ENCODE measurements at places on chromosomes 16 and 17.

GRCh38 chr17:29870836-29871465 is 59.1 kb downstream of the SSH2 start:
- no peak for DNase-seq

DNA sequence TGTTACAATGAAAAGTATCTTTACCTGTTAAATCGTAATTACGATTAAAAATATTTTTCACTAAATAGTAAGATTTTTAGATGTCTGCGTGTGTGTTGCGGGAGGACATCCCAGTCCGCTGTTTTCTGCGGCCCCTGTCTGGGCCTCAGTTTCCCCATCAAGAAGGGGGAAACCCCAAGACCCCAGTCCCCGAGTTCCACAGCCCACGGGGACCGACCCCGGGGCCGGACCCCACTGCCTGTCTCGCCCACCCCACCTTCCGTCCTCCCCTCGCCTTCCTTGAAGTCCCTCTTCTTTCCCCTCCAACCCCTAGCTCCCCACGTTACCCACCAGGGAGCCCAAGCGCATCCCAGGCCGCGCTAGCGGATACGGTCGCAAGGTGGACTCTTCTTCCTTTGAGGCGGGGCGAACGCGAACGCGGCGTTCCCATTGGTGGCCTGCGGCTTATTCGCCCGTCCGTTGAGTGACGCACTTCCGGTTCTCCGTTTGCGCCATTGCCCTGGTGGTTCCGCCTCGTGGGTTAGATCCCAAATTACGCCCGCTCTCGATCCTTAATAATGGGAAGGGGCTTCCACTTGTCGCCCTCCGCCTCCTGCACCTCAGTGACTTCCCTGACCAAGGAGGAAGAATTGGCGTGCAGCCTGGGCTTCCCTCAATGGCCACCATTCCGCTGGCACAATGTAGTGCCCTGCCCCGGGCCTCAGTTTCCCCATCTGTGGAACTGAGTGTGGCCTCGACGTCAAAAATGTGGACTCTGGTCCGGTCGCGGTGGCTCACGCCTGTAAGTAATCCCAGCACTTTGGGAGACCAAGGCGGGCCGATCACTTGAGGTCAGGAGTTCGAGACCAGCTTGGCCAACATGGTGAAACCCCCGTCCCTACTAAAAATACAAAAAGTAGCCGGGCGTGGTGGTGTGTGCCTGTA is at the start of gene NSMCE1:
TSS of gene NSMCE1 (minus strand) at position 397 of the 924 bp plus-strand sequence. CDS start 11,202 bp downstream, outside the sequence.
- peak; percentile 99 for DNase-seq

- no peak for DNase-seq
These were observed 5.0 kb downstream of the TAOK2 start for GRCh38 chr16:29978564-29979270.

DNA sequence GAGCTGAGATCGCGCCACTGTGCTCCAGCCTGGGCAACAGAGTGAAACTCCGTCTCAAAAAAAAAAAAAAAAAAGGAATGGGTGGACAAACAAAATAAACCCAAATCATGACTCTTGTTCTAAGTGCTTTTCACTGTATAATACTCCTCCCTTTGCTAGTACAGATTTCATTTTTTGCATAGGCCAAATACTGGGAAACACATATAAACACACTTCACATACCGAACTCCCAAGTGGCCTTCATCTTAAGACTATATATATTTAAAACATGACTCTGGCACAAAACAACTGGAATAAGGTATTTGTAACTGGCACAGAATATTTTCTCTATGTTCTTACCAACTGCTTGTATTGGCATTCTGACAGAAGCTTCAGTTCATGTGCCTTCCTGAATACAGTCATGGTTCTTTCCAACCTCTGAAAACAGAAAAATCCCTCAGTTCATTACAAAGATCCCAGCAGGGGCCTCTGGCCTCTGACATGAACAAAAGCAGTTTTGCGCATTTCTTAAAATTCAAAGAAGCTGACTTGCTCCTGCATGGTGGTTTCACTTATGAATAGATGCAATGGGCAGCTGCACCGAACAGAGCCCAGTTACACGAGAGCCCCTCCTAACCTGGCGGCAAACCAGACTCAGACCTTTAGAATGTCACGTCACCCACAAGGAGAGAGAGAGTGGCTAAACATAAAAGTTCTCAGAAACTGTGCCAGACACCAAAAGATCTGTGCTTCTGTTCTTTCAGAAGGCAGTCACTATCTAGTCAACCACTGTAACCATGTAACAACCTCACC is 19.1 kb upstream of the COPRS start:
- peak; percentile 11 for DNase-seq

GRCh38 chr16:7492122-7492521 is 159.5 kb downstream of the RBFOX1 start:
- DNase-seq: no peak

GRCh38 chr17:81245024-81245664 is 6.0 kb downstream of the NDUFAF8 start:
- no peak for DNase-seq

- DNase-seq: peak; percentile 99
These were observed 146.4 kb downstream of the SPECC1 start for GRCh38 chr17:20155258-20156195.

DNA sequence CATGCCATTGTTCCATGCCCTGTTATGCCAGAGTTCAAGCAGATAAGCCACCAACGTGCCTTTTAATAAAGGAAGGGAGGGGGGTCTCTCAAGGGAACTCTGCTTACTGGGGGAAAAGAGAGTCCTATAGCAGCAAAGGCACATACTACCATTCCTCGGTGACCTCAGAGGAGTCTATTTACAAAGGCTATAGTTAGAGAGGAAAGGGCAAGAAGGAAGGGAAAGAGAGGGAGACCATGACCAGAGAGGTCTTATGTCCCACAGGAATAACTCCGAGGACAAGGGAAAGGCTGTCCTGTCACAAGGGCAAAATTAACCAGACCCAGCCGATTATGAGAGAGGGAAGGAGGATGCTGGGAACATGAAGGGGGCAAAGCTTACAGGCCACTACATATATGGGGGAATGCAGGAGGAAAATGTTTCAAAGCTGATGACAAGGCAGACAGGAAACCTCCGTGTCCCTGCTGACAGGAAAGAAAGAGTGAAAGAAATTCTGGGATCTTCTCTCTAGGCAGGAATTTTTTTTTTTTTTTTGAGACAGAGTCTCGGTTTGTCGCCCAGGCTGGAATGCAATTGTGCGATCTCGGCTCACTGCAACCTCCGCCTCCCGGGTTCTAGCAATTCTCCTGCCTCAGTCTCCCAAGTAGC is 51.5 kb downstream of the HIC1 start:
- no peak for DNase-seq

GRCh38 chr17:17626151-17626805 is 34.8 kb upstream of the PEMT start:
- DNase-seq: no peak

DNA sequence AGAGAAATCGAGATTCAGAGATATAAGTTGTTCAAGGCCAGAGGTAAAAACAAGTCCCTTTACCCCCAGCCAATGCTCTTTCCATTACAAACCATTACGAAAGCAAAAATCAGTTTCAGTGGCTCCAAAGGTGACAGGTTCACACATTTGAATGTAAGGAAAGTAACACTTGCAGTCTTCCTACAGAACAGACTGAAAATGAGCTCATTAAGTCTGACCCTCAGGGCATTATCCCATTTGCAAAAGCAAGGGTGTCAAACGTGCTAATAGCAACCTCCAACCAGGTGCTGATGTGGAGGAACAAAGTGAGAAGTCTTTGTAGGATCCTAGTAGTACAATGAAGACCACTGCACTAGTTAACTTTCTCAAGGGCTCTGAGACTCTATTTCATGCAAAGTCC is 65.2 kb downstream of the XPO6 start:
- DNase-seq: no peak

GRCh38 chr17:34356194-34356593 is at the start of gene CCL13:
Gene CCL13, plus strand, starts transcription at chr17:34356480. Its CDS starts 47 bp downstream, at chr17:34356527.
- DNase-seq: no peak

GRCh38 chr17:42928714-42929496 is 28.3 kb downstream of the G6PC1 start:
- peak; percentile 88 for DNase-seq

DNA sequence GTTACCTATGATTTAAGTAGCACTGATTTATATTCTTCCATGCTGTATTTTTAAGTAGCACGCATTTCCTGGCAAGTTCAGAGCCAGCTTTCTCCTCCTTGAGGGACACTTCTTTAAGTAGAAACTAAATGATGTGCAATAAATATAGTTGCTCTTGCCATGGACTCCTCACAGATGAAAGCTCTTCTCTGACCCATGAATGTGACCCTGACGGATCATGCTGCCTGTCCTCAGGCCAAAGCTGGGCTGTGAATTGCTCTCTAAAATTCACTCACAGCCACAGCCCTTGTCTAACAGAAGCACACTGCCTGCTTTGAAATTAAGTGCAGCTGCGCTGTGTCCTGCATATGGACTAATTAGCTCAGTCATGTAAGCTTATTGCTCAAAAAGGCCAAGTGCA is 438.8 kb downstream of the PMP22 start:
- DNase-seq: no peak

DNA sequence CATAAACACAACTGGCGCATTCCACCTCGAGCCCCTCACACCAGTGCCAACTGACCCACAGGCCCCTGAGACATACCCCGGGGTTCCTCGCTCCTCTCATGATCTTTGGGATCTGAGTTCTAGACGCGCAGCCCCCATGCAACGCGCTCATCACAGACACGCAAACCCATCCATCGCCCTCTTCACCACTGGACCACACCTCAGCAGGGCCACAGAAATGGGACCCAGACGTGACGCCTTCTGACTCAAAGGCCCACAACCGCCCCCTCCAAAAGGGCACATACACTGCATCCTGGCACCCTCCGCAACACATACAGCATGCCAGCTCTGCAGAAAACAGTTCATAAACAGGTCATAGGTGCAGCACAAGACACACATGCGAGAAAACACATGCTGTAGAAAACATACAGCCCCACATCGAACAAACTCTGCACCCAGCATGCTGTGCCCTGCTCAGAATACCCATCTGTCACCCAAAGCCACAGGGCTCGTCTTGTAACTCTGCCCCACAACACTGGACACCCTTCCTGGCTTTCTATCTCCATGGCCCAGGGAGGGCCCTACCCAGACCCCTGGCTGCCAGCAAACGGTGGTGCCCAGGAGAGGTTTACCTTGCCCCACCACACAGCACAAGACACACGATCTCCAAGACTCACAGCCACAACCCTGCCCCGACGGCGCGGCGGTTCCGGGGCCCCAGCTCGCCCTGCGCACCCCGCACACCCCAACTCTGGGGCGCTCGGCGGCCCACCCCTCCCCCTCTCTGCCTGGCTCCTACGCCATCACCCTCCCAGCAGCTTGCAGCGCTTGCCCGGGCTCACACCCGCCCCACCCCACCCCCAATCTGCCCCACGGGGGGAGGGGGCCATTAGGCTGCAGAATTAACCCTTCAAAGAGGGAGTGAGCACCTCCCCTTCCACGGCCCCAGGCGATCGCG is 887 bp downstream of the ZBTB4 start:
- peak; percentile 86 for DNase-seq

DNA sequence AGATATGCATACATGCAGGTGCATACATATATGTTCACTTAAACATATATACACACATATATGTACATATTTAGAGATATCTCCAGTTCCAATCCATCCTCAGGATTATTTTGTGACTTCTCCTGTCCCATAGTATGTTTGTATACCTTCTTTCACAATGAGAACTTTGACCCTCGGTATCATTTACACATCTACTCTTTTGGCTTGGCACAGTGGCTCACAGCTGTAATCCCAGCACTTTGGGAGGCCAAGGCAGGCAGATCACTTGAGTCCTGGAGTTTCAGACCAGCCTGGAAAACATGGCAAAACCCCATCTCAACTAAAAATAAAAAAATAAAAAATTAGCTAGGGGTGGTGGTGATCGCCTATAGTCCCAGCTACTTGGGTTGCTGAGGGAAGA is 148.1 kb upstream of the CCL2 start:
- DNase-seq: no peak

DNA sequence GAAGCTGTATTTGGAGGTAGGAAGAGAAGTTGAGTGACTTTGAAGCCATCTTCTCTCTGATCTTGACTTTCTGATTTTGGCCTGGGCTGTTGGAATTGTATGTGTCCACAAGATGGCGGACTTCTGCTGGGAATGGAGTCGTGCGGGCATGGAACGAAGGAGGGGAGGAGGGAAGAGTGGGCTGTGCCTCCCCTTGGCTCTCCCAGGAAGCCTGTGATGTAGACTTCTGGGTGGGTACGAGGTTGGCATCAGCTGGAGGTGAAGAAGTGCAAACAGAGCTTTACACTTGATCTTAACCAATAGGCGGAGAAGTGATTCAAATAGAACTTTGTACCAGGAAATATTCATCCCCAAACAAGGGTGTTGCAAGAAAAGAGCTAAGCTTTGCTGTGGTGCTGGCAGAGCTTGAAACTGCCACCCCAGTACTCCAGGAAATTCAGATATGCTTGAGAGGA is 7.4 kb upstream of the TMEM220 start:
- DNase-seq: peak; percentile 95

- no peak for DNase-seq
These were observed 262.7 kb upstream of the KCNJ16 start for GRCh38 chr17:69812240-69812837.

- DNase-seq: peak; percentile 56
These were observed 4.6 kb downstream of the RPUSD1 start for GRCh38 chr16:783404-784161.

DNA sequence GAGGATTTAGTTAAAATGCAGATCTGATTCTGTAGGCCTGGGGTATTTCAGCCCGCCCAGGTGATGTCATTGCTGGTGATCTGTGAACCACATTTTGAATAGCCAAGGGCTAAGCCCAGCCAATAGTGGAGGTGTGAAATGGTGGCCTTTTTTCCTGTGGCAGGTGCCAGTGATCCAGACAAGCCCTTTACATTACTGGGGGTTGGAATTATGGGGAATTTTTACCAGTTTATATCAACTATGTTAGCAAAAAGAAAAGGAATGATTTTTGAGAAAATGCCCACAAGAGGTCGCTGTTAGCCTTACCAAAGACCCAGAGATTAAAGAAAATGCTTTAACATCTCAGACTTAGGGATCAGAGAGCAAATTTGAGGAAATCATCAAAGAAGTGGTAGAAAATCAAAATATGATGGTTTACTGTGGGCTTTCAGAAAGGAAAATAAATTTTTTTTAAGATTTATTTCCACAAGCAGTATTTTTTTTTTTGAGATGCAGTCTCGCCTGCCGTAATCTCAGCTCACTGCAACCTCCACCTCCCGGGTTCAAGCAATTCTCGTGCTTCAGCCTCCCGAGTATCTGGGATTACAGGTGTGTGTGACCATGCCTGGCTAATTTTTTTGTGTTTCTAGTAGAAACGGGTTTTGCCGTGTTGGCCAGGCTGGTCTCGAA is 3.9 kb downstream of the VPS35L start:
- DNase-seq: peak; percentile 80

GRCh38 chr17:82875407-82875856 is 35.6 kb upstream of the ZNF750 start:
- peak; percentile 90 for DNase-seq

DNA sequence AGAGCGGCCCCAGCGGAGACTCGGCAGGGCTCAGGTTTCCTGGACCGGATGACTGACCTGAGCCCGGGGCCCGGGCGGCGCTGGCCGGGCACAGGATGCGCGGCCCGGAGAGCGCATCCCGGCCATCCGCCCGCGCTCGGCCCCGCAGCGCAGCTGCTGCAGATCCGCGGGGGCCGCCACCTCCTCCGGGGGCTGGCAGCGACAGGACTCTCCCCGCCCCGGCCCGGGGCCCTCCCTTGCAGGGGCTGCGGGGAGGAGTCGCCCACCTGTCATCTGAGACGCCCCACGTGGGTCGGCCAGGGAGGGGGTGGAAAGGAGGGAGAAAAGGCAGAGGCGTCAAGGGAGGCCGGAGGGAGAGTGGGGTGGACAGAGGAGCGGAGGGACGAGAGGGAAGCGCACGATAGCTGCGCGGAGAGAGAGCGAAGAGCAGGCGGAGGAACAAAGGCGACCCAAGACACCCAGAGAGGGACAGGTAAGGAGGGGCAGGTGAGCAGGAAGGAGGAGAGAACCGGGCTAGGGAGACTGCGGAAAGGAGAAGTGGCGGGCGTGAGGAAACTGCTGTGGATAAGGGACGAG is 471 bp upstream of the PRKAR1A start:
- peak; percentile 69 for DNase-seq
